Central memory CD8-positive, alpha-beta T cell (primary cell): ENCODE measurements at places on chromosomes 7 and 10.

GRCh38 chr10:128178302-128178958 is 52.2 kb upstream of the MKI67 start:
- peak; percentile 23 for DNase-seq

DNA sequence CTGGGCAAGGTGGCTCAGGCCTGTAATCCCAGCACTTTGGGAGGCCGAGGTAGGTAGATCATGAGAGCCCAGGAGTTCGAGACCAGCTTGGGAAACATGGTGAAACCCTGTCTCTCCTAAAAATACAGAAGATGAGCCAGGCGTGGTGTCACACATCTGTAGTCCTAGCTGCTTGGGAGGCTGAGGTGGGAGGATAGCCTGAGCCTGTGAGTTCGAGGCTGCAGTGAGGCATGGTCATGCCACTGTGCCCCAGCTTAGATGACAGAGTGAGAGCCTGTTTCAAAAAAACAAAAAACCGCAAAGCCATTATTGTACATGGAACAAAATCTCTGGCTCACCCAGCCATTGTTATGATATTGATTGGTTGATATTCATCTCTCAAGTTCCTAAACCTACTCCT is 53.7 kb downstream of the KMT2E start:
- DNase-seq, result no peak

DNA sequence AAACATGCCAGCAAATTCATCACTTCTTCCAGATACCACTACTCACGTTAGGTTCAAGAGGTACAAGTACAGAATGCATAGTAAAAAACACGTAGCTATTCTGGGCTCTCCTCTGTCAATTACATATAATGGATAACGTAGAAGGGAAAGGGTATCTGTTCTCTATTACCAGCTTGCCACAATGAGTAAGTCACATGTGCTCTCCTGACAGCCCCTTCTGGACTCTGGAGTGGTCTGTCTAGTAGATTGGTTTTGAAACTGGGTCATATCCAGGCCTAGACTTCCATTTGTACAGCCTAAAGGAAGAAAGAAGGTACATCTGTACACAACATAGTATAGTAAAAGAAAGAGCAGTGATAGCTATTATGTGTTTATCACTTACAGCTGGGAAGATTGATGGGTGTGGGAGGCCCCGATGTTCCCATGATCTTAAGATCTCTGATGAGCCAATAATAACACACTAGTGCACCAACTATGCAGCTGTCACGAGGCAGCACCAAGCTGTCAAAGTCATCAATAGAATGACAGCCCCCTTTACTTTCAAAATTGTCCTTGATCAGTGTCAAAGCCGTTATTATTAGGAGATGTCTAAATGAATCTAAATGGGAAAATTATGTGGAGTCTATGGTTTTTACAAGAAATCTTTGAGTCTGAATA is 161.9 kb upstream of the AGK start:
- no peak for DNase-seq

DNA sequence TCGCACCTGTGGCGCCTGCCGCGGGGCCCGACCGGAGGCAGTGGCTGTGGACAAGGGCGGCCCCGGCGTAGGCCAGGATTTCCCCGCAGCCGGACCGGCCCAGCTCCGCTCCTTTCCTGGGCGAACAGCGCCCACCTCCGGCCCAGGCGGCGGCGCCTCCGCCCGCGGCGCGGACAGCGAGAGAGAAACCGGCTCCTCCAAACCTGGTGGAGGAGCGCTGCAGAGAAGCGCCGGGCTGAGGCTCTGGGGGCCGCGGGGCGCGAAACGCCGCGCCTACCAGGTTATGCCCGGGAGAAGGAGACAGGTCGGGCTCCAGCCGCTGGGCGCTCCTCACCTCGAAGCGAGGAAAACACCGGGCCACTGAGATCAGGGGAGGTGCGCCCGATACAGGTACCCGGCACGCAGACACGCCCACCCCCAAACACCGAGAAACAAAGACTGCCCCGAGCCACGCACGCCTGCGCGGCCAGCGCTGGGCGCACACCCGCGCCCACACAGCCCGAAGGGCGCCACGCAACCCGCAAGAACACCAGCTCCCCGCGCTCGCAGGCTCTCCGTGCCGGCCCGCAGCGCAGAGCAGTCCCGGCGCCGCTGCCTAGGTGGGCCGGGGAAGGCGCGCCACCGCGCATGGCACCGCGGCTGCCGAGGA is 3.3 kb downstream of the GRID1 start:
- no peak for DNase-seq

- peak; percentile 13 for DNase-seq
Measured at GRCh38 chr10:35336921-35337823, 863 bp downstream of the CCNY start.

- no peak for DNase-seq
Measured at GRCh38 chr7:146701166-146701565, 584.6 kb downstream of the CNTNAP2 start.

DNA sequence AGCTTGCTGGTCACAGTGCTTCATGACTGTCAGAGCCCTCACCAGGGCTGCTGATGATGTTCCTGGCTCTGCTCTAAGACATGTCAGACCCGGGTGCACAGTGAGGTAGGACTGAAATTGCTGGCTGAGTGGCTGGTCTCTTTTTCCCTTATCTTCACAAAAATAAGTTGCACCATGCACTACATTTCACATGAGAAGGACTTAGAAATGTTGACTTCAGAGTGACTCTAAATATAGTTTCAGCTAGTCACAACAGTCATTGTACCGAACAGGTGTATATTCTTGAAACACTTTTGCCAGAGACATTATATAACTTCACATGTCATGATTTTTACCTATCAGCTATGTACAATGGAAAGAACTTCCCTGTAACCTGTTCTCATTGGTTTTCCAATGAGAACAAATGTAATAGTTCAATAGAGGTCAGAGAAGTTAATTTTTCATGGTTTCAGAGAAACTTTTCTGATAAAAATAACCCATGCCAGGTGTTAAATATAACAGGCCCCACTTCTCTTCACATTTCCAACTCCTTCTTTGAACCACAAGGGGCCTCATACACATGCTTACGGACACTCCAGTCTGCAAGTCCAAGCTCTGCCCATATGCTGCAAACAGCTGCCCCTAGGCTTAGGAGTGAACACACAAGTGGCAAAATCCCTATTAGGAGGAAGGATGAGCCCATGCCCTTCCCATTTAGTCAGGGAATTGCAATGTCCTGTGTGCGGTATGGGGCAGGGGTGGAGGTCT is 115.6 kb downstream of the CDK6 start:
- DNase-seq, result no peak

GRCh38 chr7:22810843-22811242 is 11.8 kb downstream of the TOMM7 start:
- no peak for DNase-seq

DNA sequence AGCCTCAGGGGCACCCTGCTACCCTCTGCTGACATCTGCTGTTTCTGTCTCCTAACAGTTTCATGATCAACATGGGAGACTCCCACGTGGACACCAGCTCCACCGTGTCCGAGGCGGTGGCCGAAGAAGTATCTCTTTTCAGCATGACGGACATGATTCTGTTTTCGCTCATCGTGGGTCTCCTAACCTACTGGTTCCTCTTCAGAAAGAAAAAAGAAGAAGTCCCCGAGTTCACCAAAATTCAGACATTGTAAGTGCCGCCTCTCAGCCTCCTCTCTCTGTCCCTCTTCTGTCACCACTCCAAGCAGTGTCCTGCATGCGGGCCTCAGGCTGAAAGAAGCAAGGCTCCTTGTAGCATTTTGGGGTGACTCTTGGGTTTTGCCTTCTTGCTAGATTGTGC is 39.0 kb downstream of the POR start:
- no peak for DNase-seq

DNA sequence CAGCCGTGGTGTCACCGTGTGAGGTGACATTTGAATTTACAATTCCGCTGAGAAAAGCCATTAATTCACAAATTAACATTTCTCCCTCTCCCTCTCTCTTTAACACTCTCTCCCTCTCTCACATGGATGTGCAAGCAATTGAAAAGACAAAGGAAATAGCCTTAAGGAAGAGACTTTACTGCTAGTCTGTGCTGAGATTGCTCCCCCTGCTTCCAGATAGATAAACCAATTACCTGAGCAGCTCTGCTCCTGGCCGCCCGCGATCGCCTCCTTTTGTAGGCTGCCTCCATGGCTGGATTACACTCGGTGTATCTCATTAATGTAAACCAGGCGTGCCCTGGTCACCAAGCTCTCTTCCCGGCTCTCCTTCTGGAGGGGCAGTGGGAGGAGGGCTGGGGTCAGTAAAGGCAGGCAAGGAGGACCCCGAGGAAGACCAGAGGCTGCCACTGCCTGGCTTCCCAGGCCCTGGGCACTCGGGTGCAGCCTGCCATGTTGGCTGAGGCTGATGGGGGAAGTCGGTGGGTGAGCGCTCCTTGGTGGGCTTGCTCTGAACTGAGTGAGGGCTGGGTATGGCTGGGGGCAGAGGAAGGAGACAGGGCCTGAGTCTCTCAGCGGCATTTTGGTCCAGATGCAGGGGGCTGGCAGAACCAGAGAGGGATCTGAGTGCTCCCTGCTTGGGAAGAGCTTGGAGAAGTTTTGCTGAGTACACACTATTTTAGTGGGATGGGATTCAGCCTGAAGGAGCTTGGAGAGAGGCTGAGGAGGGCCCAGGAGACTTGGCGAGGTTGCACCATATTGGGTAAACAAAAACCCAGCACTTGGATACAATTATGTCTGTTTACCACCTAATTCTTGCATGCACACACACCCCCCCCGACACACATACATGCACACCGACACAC is 42.9 kb downstream of the PAX2 start:
- DNase-seq, result no peak

DNA sequence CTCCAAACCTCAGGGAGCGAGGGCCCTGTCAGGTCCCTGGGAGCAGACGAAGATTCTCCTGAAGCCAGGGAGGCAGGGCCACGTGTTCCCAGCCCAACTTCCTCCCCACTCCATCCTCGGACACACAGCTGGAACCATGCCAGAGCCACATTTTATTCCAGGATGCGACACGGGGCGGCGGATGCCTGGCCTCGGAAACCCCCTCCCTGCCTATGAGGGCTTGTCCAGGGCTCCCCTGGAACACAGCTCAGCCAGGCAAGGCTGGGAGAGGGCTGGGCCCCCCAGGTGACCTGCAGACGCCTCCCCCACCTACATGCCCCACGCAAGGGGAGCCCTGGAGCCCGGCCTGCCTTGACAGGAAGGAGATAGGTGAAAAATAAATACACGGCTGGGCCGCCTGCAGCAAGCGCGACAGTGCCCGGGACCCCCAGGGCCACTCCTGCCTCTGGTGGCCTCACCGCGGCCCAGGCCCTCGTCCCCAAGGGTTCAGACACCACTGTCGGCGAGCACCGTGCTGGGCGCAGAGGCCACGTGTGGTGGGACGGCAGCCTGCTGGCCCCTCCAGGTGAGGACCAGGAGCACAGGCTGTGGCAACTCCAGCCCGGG is 21.5 kb downstream of the GET4 start:
- no peak for DNase-seq

GRCh38 chr10:91816981-91817380 is 18.8 kb downstream of the TNKS2 start:
- DNase-seq, result no peak

GRCh38 chr7:1761097-1761496 is 91.0 kb downstream of the ELFN1 start:
- DNase-seq, result no peak

DNA sequence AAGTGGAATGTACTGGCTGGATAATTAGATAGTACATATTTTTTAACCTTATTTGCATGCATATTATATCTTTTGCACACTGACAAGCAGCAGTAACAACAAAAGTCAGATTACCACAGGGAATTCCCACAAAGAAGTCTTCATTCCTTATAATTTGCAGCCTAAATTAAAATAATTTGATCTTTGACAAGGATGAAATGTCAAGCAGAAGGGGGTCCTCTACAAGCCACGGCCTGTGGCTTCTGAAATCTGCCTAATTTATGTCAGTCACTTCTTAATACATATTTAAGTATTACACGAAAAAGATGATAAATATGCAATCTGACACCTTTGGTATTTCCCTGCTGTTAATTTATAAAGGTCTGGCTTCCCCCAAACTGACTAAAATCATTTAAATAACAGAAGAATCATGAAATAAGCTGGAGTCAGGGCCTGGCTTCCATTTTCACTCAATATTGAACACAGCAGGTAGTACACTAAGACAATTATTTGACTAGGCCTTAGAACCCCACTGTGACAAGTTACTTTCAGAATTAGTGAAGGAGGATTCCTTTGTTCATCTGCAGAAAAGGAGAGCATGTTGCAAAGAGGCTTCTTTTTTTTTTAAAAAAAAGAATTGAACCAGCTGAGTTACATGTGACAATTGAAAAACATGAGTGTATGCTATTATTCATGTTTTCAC is 351.1 kb upstream of the ETV1 start:
- no peak for DNase-seq

- no peak for DNase-seq
Measured at GRCh38 chr10:62733654-62734293, 70.7 kb upstream of the ADO start.

DNA sequence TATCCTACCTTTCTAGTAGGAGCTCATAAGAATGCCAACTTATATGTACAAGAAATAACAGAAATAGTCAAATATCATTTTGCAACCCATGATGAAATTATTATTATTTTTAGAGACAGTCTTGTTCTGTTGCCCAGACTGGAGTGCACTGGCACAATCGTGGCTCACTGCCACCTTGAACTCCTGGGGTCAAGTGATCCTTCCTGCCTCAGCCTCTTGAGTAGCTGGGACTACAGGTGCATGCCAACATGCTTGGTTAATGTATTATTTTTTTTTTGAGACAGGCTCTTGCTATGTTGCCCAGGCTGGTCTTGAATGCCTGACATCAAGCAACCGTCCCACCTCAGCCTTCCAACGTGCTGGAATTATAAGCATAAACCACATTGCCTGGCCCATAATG is 44.8 kb downstream of the TNPO3 start:
- no peak for DNase-seq

GRCh38 chr7:136956232-136956631 is 87.8 kb downstream of the CHRM2 start:
- no peak for DNase-seq

DNA sequence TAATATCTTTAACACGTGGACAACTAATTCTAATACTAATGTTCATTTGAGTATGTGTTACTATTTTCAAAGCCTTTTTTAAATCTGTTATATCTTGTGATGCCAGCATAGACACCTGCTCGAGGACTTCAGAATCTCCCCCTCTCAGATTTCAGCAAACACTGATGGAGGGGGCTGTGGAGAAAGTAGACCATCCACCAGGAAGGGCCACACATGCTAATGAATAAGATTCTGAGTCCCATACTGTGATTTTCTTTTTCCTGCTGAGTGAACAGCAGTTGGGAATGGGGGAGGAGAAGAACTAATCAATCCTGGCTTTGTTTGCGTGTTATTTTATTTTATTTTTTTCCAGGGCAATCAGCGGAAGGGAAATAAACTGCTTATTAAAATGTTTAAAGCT is 157.9 kb upstream of the CSTF2T start:
- DNase-seq, result no peak
